Gastrocnemius medialis (tissue), 4 donors: ENCODE measurements at places on chromosomes 16 and 17.

- peak; percentile 97 for DNase-seq
These were observed 3.8 kb downstream of the SMARCD2 start for GRCh38 chr17:63838631-63839171.

DNA sequence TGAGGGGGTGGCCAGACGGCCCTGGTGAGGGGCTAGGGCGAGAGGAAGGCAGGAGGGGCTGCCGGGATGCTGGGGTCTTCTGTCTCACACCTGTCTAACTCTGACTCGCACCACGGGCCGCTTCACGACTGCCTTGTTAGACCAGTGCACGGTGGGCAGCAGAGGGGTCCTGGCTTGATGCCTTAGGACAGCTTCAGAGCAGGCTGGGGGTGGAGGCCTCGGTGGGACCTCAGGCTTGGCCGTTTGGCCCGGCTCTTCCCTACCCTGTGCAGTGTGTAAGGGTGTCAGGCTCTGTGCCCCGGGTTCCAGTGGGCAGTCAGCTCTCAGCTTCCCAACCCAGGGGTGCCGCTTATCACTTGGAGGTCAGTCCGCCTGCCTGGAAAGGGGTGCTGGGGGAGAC, 100.7 kb downstream of the OR1D5 start:
- DNase-seq = no peak

DNA sequence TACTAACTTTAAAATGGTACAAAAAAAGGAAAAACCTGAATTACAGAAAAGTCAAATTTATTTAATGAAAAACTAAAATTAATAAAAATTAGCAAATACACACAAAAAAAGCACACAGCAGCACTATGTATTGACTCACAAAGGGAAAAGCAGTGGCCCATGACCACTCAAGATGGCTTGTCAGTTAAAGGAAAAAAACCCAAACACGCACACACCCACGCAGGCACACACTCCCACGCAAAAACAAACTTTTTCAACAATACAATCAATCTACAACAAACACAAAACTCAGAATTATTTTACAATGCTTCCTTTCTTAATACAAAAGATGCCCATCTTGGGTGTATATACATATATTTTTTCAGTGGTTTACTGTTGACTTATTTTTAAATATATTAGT, 24.2 kb downstream of the SIAH1 start:
- DNase-seq = no peak

- DNase-seq = no peak
These were observed 12.1 kb upstream of the TMEM92 start for GRCh38 chr17:50262001-50262794.

DNA sequence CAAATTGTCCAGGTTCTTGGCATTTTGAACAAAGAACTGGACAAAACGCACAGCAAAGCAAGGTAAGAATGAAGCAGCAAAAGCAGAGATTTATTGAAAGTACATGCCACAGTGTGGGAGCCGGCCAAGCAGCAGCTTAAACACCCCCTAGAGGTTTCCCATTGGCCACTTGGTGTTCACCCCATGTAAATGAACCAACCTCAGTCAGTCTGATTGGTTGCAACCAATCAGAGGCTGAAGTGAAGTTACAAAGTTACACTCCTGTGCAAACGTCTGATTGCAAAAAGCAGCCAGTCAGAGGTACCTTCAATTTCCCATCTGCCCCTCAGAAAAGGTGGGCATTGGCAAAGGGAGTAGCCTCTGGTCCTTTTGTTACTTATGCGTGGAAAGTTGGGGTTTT, 8.8 kb upstream of the ZNF263 start:
- no peak for DNase-seq

GRCh38 chr16:1785846-1786170, 3.0 kb downstream of the NUBP2 start:
- DNase-seq = no peak

- DNase-seq = no peak
These were observed 51.7 kb downstream of the SDK2 start for GRCh38 chr17:73592501-73592961.

- DNase-seq = no peak
These were observed 470 bp upstream of the CDK3 start for GRCh38 chr17:76000016-76000754.

GRCh38 chr17:16820979-16821543, 131.0 kb downstream of the CCDC144A start:
- no peak for DNase-seq

DNA sequence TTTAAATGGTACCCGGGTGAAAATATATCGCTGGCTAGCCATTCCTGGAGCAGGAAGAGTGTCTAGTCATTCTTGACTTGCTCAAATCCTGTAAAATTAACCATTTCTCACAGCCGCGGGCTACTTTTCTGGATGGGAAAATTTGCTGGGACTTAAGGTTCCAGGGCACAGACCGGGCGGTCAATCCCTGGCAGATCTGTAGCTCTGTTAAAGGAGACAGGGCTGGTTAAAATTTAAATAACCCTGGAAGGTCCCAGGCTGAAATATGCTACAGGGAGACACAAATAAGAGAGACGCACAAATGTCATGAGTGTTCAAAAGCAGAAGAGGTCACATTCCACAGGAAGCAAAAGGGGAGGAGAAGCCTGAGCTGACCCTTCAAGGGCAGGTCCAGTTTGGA, 229.6 kb upstream of the HSBP1 start:
- no peak for DNase-seq

DNA sequence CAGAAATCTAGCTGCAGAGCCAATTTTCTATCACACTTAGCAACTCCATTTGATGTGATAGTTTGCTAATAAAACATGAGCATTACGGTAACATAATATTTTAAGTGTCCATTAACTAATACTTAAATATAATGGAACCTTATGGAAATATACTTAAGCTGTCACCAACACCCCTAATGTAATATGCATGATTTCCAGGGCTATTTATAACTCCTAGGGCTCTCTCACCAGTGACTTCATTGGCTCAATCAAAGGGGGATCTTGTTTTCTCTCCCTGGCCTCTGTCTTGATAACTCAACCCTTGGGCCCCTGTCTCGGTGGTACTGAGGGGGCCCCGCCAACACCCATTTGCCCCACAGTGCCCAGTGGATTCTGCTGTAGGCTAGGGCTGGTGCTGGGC, 170.4 kb downstream of the SALL1 start:
- DNase-seq = no peak

- no peak for DNase-seq
These were observed 5.0 kb downstream of the NFATC3 start for GRCh38 chr16:68090130-68090529.

GRCh38 chr17:10109146-10109545, 89.3 kb downstream of the GAS7 start:
- no peak for DNase-seq

DNA sequence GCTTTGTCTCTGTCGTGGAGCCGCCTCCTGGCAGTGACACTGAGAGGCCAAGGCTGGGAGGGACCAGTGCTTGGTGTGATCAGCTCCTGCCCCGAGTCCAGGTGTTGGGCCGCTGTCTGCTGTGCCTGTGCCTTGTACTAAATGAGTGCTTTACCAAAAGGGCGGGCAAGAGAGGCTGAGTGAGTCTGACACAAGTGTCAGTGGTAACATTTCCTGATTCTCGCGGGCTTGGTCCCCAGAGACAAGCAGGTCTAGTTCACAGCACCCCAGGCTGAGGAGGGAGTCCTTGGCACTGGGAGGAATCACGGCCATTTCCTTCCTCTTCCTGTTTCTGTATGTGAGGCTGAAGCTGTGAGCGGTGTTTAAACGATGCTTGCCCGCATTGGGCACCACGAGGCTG, 30.2 kb downstream of the PLD6 start:
- DNase-seq = no peak

DNA sequence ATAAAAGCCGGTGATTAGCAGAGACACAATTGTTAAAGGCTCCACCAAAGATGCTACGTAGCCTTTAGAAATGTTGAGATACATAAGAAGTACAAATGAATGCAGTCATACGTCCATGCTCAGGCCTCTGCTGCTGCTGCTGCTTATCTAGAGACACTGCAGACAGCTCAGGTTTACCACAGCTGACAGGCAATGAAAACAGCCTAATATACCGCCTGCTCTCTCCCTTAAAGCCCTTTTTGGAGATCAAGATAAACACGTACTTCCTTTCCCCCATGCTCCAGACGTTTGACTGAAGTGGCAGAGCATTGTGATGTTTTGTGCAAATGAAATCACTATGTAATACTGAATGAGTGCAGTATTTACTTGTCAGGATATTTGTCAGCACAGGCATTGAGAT, 185.3 kb downstream of the AATF start:
- DNase-seq = no peak

DNA sequence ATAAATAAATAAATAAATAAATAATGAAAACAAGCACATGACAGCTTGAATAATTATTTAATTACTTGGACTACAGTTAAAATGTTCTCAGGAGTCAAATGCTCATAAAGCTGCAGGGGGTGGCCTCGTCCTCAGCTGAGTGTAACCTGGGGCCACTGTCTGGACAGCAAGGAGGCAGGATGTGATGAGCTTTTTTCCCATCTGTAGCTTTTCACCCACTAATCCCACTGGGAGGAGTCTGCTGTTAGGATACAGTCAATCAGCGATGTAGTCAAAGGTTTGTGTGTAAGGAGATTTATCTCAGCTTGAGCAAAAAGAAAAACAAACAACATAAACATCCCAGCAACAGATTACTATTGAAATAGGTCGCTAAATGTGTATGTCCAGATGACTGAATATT, 22.5 kb downstream of the ZCCHC14 start:
- DNase-seq = no peak

DNA sequence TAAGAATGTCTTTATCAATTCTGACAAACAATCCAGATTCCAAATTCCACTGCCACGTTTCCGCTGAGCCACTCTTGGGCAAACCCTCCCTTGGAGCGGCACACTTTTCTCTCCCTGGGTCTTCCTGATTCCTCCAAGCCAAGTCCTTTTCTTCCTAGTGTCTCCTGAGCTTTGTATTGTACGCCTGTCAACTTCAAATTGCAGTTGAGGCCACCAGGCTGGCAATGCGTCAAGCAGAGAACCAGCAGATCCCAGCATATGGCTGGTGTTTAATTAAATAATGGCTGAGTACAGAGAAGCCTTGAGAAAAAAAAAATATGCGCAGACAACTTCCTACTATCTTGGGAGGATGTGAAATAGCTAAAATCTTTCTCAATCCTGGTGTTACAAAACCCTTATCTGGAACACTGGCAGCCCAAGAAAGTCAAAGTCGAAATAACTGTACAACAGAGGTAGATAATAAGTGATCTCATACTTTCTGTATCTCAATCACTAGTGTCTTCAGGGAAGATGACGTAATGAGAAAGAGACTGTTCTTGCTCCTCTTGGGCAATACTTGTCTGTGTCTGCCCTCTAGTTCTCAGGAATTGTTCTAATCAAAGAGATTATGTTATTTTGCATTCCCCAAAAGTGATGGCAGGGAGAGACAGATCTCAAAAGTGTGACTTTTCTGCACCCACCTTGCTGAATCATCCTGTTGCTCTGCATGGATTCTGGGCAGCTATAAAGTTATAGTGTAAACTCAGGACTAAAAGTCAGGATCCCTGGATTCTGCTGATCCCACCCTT, 15.0 kb downstream of the SMIM36 start:
- no peak for DNase-seq

DNA sequence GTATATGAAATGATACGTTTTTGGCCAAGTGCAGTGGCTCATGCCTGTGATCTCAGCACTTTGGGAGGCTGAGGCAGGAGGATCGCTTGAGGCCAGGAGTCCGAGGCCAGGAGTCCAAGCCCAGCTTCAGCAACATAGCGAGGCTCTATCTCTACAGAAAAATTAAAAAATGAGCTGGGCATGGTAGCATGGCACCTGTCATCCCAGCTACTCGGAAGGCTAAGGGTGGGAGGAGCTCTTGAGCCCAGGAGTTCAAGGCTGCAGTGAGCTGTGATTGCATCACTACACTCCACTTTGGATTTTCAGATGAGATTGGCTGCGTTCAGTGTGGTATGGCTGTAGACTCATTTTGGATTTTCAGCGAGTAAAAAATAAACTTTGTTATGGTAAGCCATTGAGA, 112.4 kb downstream of the DNAH3 start:
- DNase-seq = no peak
